ENCODE measurements at places on chromosomes 6 and 20.

GRCh38 chr20:53872561-53873229 lies 197.7 kb downstream of the BCAS1 start:
- peak; percentile 38 for DNase-seq

DNA sequence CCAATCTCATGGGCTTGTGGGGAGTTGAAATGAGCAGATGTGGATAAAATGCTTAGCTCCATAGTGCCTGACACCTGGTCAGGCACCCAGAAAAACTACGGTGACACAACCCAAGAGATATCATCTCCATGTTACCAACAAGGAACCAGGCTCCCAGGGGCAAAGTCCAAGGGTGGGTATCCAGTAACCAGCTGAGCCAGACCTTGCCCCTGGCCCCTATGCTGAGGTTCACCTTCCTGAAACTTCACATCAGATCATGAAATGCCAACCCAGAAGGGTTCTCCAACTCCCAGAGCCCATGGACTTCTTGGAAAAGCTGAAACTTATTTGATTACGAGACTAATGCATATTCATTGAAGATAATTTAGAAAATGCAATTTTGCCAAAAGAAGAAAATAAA lies 141.8 kb upstream of the KCNG1 start:
- no peak for DNase-seq

DNA sequence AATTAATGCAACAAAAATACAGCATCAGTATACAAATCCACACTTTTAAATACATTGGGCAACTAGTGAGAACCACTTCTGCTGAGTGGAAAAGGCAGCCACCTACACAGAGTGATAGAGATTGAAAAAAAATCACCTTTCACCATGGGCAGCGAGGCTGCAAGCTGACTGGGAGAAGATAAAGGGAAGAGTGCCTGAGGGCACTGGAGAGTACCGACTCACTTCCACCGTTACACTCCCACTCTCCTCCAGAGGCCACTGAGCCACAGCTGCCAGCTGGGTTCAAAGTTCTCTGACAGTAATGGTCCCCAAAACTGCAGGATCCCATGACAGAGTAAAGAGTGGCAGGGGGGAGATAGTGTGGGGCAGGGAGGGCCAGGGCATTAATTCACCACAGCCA lies 24.1 kb downstream of the PXT1 start:
- no peak for DNase-seq

GRCh38 chr6:116409756-116410155 lies 39.0 kb downstream of the DSE start:
- DNase-seq, result no peak

- DNase-seq, result no peak
These were observed 56.1 kb upstream of the LAMP5 start for GRCh38 chr20:9458138-9458796.

- no peak for DNase-seq
These were observed 695.3 kb downstream of the MAFB start for GRCh38 chr20:39993742-39994141.

GRCh38 chr20:5968462-5968861 lies 18.0 kb downstream of the MCM8 start:
- DNase-seq, result no peak

DNA sequence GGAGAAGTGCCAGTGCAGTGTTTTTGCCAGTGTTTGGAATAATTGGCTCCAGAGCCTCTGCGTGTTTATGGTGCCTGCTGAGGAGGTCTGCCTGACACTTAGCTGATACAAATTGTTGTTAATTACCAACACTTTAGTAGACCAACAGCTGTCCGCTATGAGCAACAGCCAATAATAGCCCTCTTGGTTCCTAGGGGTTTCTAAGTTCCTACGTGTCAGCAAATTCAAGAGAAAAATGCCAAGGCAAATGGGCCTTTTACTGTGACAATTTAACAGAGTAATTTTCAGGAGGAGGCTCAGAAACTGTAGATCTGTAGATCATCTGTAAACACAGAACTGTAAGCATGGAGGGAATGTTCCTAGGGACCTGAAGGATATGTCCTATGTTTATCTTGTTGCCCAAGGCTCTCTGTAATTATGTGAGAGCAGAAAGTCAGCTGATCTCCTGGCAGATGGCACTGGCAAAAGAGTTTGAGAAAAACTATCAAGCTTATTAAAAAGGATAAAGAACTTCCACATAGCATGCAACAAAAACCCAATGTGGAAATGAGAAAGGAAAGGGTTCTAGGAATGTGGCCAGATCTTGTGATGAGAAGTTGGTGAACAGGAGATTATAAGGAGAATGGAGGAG lies 157.7 kb downstream of the GJA1 start:
- DNase-seq, result no peak

GRCh38 chr6:108872141-108872557 lies 23.9 kb downstream of the ARMC2 start:
- DNase-seq, result no peak

DNA sequence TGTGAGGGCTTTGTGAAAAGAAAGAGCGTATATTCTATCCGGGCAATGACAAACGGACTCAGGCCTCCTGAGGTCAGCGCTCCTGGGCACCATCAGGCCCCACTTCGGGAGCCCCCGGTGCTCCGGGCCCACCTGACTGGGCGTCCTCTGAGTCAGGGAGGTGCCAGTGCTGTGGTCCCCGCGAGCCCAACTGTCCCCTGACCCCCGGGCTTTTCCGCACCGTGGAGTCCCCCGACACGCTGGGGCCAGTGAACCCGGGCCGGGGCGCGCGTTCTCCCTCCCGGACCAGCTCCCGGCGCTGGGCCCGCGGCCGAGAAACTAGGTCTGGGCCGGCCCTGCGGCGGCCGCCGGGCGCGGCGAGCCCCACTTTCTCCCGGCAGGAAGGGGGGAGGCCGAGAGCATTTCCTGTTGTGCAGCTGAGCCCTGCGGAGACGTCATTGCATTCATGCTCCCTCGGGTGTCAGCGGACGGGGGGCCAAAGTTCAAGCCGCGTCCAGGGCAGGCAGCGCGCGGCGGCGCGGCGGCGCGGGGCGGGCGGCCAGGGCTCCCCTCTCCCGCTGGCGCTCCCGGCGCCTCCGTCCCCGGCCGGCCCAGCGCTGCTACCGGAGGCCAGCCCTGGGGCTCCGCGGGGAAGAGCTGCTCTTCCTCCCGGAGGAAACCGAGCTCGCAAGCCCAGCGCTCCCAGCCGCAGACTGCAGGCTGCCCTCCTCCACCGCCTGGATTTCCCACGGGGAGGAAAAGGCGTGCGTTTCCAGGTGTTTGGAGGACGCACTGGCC lies 18.3 kb downstream of the HIVEP2 start:
- DNase-seq, result peak; percentile 75

- no peak for DNase-seq
These were observed 272.1 kb upstream of the DEFB115 start for GRCh38 chr20:30985386-30985785.

GRCh38 chr6:144159742-144160141 lies 9.4 kb downstream of the STX11 start:
- no peak for DNase-seq

DNA sequence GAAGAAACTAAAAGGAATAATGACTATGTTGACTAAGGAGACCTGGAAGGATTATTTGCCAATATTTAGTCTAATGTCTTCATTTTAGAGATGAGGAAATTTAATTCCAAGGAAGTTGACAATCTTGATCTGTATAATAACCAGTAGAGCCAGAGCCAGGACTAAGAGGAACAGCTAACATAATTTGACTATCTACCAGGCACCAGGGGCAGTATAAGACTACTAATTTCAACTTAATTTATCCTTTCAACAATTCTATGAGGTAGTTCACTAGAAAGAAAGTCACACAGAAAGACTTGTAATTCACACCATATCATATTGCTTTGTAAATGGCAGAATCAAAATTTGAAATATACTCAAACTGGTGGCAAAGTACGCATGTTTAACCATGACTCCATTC lies 273.0 kb upstream of the STXBP5 start:
- no peak for DNase-seq

DNA sequence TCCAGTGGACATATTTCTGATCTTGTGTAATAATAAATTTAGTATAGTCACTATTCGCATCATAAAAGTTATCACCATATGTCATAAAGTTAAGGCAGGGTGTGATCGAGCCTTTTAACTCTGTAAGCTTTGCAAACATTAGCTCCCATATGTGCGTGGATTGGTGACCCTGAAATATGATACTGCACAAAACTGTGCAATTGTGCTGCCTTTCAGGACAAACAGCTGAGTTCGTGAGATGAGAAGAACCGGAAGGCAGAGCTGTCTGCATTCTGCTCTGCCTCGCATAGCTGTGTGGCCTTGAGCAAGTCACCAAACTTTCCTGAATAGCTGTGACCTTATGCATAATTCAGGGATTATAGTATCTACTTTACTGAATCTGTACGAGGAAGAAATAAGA lies 3.2 kb upstream of the PLEKHG1 start:
- no peak for DNase-seq

- DNase-seq, result no peak
These were observed 1.9 kb upstream of the POU3F2 start for GRCh38 chr6:98832284-98833056.

DNA sequence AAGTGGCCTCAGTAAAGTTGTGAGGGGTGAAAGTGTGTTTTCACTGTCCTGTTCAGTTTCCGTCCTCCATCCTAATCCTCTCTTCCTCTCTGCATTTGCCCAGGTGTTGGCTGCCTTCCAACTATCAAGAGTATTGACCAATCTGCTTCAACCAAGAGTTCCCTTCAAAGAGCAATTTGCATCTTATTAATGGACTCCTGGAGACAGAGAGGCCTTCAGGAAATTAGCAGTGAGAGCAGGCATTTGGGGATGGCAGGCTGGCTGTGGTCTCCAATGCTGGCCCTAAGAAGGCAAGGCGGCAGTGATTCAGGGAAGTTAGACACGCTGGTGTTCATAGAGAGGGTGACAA lies 77.2 kb downstream of the GPR6 start:
- DNase-seq, result no peak

DNA sequence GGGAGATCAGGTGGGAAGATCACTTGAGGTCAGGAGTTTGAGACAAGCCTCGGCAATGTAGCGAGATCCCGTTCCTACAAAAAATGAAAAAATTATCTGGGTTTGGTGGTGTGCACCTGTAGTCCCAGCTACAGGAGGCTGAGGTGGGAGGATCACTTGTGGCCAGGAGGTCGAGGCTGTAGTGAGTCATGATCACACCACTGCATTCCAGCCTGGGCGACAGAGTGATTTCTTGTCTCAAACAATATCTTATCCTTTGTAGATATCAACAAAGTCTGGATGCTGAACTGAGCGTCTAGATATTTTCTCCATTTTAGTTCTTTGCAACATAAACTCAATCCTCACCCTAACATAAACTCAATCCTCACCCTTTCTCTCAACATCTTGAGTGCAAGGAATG lies 197.6 kb downstream of the DTNBP1 start:
- no peak for DNase-seq

GRCh38 chr6:17393892-17394631 lies 667 bp downstream of the CAP2 start:
- peak; percentile 17 for DNase-seq

GRCh38 chr6:95413789-95414188 lies 163.5 kb upstream of the MANEA start:
- DNase-seq, result no peak

DNA sequence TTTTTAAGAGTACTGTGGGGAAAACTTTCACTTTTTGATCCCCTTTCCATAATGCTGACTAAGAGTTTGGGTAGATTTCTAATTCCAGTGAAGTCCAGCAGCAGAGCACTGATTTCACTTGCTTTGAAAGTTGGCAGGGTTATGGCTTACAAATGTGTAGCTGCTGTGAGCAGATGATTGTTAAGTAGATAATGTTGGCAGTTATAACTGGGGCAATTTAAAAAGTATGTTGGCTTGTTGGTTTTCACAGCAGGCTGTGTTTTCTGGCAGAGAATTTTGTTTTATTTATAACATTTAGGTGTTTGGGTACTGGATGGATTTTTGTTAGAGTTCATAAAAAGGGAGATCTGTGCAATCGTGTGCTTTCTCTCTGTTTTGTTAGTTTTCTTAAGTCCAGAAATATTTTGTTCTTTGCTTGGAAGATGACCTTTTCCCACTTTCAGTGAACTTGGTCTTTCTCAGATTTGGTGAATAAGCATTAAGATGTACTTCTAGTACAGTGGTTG lies 31.4 kb downstream of the AFDN start:
- DNase-seq, result no peak

DNA sequence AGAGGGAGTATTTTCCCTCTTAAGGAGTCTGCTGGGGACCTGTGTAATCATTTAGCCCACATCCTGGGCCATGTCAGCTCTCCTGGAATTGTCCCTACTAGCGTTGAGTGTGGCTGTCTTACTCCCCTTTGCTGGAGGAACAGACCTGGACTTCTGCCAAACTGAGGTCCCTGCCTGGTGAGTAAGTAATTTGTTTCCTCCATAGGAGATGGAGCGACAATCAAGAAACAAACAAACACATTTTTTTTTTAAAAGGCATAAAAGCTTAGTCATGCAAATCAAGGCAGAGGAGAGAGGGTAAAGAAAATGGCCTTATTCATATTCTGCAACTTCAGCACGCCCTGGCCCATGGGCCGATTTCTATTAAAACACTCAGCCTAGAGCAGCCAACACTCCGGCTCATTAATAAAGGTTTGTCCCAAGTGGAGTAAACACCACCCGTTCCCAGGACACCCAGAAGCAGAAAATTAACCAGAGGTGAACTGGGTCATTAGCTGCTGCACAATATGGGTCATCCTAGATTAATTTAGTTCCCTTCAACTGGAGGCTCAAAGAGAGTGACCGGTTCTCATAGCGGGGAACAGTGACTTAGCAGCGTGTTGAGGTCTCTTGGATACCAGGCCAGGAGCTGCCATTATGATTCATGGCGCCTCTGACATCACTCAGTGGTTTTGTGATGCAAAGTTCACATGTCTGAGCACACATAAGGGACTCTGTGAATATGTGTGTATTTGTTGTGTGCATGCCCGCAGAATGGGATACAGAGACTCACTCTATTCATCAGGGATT lies 165.0 kb upstream of the SULF2 start:
- no peak for DNase-seq

DNA sequence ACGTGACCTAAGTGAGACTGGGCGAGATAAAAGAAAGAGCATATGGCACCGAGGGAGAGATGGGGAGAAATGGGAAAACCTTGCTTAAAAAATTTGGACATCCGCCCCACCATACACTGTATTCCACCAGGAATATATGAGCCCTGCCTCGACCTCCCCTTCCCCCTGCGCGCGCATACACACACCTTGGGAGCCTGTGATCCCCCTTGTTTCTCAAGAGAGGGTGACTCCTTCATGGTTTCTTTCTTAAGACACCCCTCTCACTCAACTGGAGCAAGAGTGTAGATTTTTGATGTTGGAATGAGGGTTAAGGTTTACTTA lies 480 bp downstream of the ABCF1 start:
- DNase-seq, result no peak

DNA sequence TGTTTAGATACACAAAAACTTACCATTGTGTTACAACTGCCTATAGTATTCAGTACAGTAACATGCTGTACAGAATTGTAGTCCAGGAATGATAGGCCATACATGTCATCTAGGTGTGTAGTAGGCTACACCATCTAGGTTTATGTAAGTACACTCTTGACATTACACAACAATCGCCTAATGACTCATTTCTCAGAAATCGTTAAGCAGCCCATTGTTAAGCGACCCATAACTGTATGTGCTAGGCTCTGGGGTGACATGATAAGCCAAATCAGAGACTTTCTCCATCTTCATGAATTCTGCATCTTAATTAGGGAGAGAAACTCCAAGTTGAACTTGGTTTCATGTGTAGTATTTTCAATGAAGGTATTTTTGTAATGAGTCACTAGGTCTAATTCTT lies 17.2 kb downstream of the STK35 start:
- peak; percentile 17 for DNase-seq

GRCh38 chr6:108406943-108407342 lies 112.1 kb downstream of the AFG1L start:
- DNase-seq, result no peak

Measured in activated CD4-positive, alpha-beta T cell treated with anti-CD3 and anti-CD28 coated beads for 48 hours (primary cell).